ENCODE measurements at places on chromosomes 2 and 18.

DNA sequence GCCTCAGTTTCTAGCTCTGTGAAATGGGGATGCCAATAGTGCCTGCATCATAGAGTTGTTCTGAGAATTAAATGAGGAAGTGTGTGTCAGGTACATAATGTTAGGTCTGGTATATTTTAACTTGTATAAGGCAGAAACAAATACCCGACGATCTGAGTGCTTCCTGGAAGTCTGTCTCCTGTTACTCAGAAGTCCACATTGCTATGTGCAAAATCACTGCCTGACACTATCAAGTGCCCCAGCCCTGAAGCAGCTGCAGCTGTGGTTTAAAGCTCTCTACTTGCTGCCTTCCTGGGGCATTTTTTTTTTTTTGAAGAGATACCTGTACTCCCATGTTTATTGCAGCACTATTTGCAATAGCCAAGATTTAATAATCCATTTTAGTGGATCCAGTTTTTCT lies 125.3 kb downstream of the SLC4A3 start:
- DNase-seq: no peak

- peak; percentile 53 for DNase-seq
Observed at GRCh38 chr2:120794716-120795115, 59.0 kb downstream of the GLI2 start.

- DNase-seq: no peak
Observed at GRCh38 chr2:98484121-98484557, 39.5 kb downstream of the INPP4A start.

DNA sequence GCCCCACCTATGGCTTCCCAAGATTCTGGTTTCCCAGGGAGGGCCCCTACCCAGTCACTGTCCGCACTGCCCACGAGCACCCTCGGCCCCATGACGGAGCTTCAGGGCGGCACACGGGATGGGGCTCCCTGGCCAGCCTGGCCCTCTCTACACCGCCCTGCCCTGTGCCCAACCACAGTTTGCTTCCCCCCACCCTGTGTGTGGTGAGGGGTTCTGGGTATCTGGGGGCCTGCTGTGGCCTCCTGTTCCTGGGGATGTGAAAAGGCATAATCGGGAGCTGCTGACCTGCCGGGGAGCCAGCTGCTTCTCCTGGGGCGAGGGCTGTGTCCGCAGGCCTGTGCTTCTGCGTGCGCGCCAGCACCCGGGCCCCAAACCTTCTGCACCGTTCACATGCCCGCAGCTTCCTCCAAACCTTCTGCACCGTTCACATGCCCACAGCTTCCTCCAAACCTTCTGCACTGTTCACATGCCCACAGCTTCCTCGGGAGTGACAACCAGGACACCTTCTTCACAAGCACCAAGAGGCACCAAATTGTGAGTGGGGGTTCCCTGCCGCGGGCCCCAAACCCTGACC lies 12.4 kb downstream of the ANO7 start:
- no peak for DNase-seq
